ENCODE measurements at places on chromosomes 12 and 14.

- no peak for DNase-seq
Observed at GRCh38 chr12:4908684-4909409, 858 bp upstream of the KCNA1 start.

- DNase-seq = peak; percentile 27
Observed at GRCh38 chr14:100294213-100294962, 11.9 kb downstream of the SLC25A29 start.

DNA sequence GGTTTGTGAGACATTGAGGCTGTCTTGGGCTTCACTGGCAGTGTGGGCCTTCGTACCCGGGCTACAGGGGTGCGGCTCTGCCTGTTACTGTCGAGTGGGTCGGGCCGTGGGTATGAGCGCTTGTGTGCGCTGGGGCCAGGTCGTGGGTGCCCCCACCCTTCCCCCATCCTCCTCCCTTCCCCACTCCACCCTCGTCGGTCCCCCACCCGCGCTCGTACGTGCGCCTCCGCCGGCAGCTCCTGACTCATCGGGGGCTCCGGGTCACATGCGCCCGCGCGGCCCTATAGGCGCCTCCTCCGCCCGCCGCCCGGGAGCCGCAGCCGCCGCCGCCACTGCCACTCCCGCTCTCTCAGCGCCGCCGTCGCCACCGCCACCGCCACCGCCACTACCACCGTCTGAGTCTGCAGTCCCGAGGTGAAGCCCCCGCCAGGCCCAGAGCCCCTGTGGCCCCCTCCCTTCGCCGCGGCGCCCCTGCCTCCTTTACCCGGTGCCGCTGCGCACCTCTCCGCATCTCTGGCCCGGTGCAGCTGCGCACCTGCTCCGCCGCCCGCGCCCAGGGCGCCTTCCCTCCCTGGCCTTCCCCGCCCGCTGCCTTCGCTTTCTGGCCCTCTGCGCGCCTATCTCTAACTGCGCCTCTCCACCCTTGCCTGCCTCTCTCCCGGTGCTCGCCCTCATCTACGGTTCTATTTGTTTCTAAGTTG is at the start of gene ENO2:
TSS of gene ENO2 (plus strand) at position 335 of the 701 bp plus-strand sequence. CDS start 1,253 bp downstream, outside the sequence.
- peak; percentile 84 for DNase-seq

GRCh38 chr12:110073049-110073831 is 24.9 kb upstream of the C12orf76 start:
- DNase-seq = no peak

GRCh38 chr14:74302152-74302628 is 544 bp downstream of the ABCD4 start:
- DNase-seq = peak; percentile 22

DNA sequence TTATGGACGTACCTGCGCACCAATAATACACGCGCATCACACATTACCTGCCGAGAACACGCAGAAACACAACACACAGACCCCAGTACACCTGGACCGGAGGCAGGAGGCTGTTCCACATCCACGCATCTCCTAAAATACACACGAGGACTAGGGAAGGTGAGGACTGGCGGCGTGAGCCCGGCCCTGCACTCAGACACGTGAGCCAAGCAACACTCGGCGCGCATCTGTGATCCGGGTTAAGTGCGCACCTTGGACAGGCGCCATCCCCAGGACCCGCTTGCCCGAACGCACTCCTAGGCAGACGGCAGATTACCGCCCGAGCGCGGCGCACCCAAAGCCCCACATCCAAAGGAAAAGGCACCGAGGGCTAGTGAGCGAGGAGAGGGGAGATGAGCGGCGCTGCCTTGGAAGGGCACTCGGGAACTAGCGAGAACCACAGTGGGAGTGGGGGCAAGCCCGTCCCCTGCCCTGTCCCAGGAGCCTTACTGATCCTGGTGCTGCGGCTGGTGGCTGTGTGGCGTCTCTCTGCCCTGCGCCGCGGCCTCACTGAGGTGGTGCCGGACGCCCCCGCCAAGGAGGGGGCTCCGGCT is 417 bp downstream of the GLS2 start:
- peak; percentile 83 for DNase-seq

DNA sequence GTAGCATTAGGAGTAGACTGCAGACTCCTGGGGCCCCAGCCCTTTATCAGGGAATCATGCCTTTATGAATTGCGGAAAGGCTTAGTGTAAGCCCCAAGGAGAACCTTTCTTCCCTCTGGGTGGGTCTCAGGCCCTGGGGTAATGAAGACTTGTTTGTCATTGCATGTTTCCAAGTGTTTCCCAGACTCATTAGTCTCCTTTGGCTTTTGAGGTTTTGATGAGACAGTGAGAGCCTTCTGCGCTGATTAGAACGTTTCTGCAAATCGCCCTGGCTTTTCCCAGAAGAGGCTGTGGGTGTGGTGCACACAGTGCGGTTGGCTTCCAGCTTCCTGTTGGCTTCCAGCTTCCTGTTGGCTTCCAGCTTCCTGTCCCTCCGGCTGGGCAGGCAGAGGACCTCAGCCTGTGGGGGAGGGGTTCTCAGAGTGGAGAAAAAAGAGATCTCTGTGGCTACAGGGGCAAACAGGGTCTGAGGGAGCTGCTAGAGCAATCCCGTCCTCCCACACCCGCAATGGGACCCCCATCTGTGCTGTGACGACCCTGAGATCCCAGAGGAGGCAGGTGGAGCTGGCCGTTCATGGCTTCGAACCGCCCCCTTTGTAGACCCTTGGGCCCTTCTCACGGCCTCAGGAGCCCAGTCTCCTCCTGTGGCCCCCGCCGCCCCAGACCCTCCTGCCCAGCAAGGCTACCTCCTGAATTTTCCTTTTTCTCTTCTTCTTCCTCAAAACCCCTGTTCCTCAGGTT is 42.1 kb downstream of the GPR68 start:
- no peak for DNase-seq

GRCh38 chr14:101733211-101733610 is 28.3 kb upstream of the PPP2R5C start:
- DNase-seq = no peak

- no peak for DNase-seq
Observed at GRCh38 chr12:110339184-110339952, 58.3 kb downstream of the ATP2A2 start.

DNA sequence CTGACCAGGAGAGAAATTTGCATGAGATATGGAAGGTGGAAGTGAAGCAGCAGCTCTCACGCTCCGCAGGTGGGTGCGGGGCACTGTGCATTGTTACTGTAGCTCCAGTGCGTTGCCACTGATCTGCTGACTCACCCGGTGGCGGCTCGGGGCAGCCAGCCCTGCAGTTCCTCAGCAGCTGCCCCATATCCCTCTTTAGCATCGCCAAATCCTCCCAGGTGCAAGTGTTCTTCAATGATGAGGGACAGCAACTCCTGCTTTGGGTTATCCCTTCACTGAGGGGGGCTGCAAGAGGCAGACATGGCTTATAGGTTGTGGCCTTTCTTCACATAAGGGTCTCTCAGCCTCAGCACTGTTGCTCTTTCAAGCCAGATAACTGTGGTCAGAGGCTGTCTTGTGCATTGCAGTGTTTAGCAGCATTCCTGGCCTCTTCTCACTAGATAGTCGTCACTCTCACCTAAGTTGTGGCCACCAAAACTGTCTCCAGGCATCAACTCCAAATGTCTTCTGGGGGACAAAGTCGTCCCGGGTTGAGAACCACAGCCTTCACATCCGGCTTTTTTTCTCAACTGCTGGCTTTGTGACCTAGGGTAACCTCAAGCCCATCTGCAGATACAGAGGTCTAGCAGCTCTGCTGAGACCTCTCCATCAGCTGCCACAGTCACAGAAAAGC is 180.8 kb downstream of the EFCAB11 start:
- no peak for DNase-seq

DNA sequence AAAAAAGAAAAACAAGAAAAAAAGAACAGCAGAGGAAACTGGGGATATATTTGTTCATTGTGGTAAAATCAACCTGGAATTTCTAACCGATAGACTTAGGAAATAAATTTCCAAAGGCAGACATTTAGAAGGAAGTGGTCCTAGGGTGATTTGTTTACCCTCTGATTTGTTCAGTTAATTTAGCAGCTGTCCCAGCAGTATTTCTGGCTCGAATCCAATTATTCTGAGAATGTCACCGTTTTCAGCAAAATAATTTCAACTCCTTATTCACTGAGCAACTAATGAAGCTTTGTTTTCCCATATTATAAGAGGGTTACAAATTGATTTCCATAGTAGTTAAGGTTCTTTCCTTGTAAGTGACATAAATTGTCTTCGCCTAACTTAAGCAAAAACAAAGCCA is 285.2 kb upstream of the SYT10 start:
- DNase-seq = no peak

DNA sequence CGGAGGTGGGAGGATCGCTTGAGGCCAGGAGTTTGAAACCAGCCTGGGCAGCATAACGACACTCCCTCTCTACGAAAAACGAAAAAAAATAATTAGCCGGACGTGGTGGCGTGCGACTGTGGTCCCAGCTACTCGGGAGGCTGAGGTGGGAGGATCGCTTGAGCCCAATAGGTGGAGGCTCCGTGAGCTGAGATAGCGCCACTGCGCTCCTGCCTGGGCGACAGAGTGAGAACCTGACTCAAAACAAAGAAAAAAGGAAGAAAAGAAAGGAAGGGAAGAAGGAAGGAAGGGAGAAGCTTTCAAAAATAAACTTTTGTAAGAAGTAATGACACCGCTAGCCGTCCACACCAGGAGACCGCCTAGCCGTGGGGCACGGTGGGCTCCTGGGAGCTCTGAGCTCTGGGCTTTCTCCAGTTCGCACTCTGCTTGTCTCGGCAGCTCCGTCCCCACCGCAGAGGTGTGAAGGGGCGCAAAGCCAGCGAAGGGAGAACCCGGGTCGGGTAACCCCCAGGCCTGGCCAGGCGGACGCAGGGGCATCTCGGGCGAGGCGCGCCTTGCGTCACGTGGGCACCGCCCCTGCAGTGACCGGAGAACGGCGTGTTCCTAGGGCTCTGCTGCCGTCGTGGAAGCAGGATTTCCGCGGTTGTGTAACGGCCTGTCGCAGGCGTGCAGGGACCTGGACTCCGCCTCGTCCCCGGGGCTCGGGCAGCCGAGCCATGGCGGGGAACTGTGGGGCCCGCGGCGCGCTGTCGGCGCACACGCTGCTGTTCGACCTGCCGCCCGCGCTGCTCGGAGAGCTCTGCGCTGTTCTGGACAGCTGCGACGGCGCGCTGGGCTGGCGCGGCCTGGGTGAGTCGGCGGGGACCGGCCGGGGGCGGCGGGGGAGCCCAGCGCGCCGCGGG is at the start of gene IRAK3:
TSS of gene IRAK3 (plus strand) at position 631 of the 902 bp plus-strand sequence. CDS start at position 717, 86 bp downstream.
- DNase-seq = peak; percentile 92

GRCh38 chr12:41514907-41515306 is 326.8 kb downstream of the PDZRN4 start:
- no peak for DNase-seq

- no peak for DNase-seq
Observed at GRCh38 chr14:23021434-23021833, 11.5 kb upstream of the C14orf93 start.

GRCh38 chr14:44778604-44779003 is 183.1 kb downstream of the KLHL28 start:
- DNase-seq = no peak

- DNase-seq = no peak
Observed at GRCh38 chr12:82207556-82207955, 150.6 kb downstream of the CCDC59 start.

- DNase-seq = no peak
Observed at GRCh38 chr14:75811136-75811829, 150.2 kb downstream of the TTLL5 start.

DNA sequence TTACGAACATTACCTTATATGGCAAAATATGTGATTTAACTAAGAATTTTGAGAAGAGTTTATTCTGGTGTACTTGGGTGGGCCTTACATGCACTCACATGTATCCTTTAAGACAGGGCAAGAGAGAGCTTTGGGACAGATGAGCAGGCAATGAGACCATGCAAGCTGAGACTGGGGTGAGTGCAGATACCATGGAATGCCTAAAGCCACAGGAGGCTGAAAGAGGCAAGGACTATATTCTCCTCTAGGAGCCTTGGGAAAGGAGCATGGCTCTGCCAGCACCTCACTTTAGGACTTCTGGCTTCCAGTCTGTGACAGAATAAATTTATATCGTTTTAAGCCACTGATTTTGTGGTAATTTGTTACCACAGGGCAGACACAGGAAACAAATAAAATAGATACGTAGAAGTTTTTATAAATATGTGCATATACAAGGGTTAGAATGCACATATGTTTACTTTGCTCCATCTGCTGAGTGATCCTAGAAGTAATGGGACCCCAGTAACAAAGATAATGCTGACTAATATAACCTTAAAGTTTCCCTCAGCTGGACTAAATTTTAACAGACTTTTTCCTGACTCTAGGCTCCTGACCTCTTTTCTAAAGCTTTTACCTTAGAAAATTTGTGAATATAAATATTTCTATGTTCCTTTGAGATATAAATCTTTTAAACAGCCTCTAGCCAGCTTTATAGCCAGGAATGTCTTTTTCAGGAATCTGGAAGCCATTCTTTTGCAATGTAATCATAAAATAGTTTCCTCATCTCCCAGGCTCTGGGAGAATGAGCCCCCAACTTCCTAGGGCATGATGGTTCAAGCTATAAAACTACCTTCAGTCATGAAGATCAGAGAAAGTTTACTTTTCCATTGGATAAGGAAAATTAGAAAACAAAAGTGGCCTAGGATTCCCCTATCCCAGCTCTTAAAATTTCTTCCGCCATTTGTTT is 216.8 kb downstream of the PPFIA2 start:
- DNase-seq = no peak

GRCh38 chr12:27733052-27733656 is 22.5 kb downstream of the MRPS35 start:
- DNase-seq = peak; percentile 25

DNA sequence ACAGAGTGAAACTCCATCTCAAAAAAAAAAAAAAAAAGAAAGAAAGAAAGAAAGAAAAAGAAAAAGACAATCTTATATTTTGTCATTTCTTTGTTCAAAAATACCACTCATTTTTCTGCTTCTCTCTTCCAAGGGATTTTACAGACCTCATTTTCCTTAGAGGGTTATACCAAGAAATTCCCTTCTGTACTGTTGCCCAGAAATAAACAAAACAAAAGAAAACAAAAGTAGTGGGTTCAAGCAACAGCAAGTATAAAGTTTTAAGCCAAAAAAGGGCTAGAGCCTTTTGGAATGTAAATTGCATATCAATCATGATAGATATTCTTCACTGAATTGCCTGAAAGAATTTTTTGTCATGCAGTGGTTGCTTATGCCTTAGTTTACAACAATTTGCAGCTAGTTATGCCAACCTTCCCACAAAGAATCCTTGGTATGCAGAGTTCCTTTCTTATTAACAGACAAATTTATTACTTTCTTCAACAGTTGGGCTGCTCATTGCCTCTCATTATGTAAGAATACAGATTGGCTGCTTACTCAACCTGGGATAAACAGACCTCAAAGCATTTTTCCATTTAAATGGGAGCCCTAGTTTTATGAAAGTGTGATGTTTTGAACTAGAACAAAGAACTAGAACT is 129.1 kb upstream of the PPFIA2 start:
- DNase-seq = no peak

GRCh38 chr12:133203344-133204263 is 22.3 kb downstream of the ZNF268 start:
- no peak for DNase-seq

Measured in left lung (tissue), 14 donors.